ENCODE measurements at places on chromosomes 5 and 9. TPM values are rescaled to one million over a fixed set of nuclear protein-coding genes. Genes with fewer than 3 reads are reported as not detected.

SPATA31E1 gene
- total RNA-seq = not detected

GRCh38 chr9:127457191-127457878 lies 6.0 kb downstream of the LRSAM1 start:
- no peak overlapping the region for H3K4me3 ChIP-seq
- H3K4me1 ChIP-seq = no peaks in the 10 kb centered on the region
- DNase-seq = no peak
- H3K27ac ChIP-seq = no peak overlapping the region
- H3K36me3 ChIP-seq = peaks cover 15% of the 10 kb centered on the region

DNA sequence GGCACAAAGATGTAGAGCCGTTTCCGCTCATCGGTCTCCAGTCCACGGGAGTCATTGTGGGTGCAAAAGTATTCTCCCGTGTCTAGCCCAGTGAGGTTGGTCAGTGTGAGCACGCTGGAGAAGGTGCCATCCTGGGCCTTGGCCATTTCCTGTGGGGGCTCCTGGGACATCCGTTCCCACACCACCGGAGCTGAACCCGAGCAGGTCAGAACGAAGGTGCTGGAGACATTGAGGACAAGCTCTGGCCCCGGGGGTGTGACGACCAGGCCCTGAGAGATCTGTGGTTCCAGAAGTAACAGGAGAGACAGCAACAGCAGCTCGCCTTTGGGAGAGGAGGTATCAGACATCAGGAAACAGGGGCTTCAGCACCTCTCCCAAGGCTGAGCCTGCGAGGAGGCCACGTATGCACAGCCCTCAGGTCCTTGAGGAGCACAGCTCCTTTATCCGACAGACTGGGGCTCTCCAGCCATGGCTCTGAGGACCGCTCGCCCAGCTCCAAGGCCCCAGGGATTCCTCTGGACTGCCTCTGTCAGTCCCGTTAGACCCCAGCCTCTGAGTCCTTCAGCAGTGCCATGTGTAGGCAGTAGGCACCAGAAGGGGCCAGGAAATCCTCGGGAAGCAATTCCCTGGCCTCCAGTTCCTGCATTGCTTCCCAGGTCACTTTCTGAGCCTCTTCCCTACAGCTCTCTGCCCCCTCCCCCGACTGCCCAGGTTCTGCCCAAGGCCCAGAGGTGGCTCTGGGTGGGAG lies 19.9 kb downstream of the PDGFRB start:
- no peak overlapping the region for H3K27ac ChIP-seq
- DNase-seq = no peak
- no peak overlapping the region for H3K4me3 ChIP-seq
- H3K27me3 ChIP-seq = peaks cover 7% of the 10 kb centered on the region

- no peak overlapping the region for H3K27ac ChIP-seq
- no peaks in the 10 kb centered on the region for H3K36me3 ChIP-seq
- no peak for DNase-seq
Observed at GRCh38 chr5:31221001-31221400, 27.5 kb downstream of the CDH6 start.

- no peak for DNase-seq
- H3K4me3 ChIP-seq = no peak overlapping the region
- no peak overlapping the region for H3K27ac ChIP-seq
- H3K27me3 ChIP-seq = peaks cover 23% of the 10 kb centered on the region
- H3K36me3 ChIP-seq = no peaks in the 10 kb centered on the region
Observed at GRCh38 chr9:35859990-35860339, 10.2 kb downstream of the OR13J1 start.
